Renal pelvis (tissue), 12 donors: ENCODE measurements at places on chromosomes 6 and 20. TPM values are rescaled to one million over a fixed set of nuclear protein-coding genes. Genes with fewer than 3 reads are reported as not detected.

- DNase-seq: no peak
Observed at GRCh38 chr6:1749041-1749440, 139.3 kb downstream of the FOXC1 start.

DNA sequence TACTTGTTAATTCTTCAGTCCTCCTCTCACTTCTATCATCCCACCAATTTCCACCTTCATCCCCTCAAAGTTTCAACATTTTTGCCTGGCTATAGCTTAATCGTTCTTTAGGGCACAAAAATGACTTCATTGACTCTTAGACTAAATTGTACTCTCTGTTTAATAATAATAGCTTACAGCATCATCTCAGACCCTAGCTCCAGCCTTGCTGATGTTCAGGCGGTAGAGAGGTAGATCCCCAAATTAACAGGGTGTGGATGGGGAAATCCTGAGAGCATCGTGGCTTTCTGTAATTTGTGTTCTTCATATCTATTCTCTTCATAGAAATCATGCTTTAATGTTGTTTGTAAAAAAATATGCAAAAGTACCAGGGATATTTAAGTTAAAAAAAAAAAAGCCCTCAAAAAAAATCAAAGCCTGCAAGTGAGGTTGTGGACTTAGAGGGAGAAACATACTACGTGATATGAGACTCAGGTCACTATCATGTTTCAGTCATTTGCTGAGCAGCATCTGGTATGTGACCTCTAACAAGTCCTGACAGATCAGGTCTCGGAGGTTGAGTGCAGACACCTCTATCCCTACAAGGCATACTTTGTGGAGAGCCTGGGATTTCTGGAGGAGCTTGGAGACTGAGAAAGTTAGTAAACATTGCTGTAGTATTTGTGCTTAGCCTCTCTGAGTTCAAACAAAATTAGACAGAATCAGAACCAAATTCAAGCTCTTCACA, 1063.3 kb upstream of the CITED2 start:
- DNase-seq: no peak

Gene BHLHE23
- polyA plus RNA-seq: 0.07 TPM

DNA sequence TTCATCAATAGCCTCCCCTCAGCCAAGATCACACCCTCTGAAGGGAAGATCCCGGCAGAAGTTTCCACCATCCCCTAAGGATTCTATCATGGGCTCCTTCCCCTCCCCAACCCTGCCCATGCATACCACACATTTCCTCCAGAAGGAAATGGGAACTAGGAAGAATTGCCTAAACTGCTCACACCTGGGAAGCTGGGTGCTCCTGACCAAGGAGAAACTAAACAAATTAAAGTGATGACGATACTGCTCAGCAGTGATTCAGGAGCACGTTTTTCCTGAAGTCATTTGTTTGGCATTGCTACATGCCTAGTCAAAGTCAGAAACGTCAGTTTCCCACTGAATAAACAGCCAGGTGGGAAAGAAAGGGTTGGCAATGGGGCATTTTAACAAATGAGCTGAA, 136.1 kb upstream of the CDYL start:
- DNase-seq: no peak

DNA sequence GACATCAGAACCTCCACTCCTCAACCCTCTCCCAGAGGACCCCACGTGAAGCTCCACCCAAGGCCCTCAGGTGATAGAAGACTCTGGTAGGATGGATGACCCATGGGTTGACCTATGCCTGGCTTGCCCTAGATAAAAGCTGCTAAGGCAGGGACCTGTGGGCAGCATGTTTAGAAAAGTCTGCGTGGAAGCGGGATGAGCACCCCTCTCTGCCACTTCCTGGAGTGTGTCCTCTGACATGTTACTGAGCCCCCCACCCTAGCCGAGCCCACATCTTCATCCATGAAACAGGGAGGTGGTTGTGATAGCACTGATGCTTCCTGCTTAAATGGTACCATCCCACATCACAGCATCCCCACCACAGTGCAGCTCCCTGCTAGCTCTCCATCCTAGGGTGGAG, 21.8 kb downstream of the MOCS1 start:
- DNase-seq: no peak

- DNase-seq: peak; percentile 15
Observed at GRCh38 chr6:6191476-6191875, 129.0 kb downstream of the F13A1 start.

Gene CDSN
- polyA plus RNA-seq: 0.06 TPM

GRCh38 chr20:19122395-19122794, 90.0 kb upstream of the SLC24A3 start:
- DNase-seq: no peak

GRCh38 chr6:163086624-163086920, 327.9 kb upstream of the QKI start:
- DNase-seq: no peak

- no peak for DNase-seq
Observed at GRCh38 chr6:19303383-19303782, 533.8 kb upstream of the ID4 start.

GRCh38 chr6:37980222-37980595, 160.7 kb downstream of the ZFAND3 start:
- DNase-seq: no peak

Gene CRIP3
- 8.3 TPM for polyA plus RNA-seq

- no peak for DNase-seq
Observed at GRCh38 chr6:56794421-56794820, 151.7 kb upstream of the DST start.

Gene MUC22
- polyA plus RNA-seq: not detected

GRCh38 chr6:132392270-132392646, 9.0 kb downstream of the MOXD1 start:
- DNase-seq: no peak

Gene HS3ST5
- polyA plus RNA-seq: 0.63 TPM

- no peak for DNase-seq
Observed at GRCh38 chr6:137698636-137699030, 168.4 kb upstream of the TNFAIP3 start.

Gene TMEM217
- 1.4 TPM for polyA plus RNA-seq

Gene SMLR1
- 1.5 TPM for polyA plus RNA-seq

Gene PSMB9
- 5.8 TPM for polyA plus RNA-seq

GRCh38 chr6:151095538-151096254, 144.1 kb upstream of the AKAP12 start:
- DNase-seq: no peak

Gene COL12A1
- 68.6 TPM for polyA plus RNA-seq

DNA sequence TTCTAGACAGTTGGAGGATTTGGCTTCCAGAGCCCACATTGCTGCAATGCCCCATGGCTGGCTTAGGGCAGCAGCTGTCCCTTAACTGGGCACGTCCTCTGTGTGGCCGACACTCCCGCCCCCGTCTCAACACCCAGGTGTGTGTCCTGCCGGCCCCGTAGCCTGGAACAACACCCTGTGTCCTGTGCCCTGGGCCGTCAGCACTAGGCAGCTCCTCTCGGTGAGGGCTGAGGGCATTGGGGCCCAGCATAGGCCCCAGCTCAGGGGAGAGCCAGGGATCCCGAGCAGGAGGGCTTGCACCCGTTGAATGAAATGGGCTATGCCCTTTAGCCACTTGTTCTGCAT, 121.0 kb downstream of the CDH4 start:
- DNase-seq: no peak

DNA sequence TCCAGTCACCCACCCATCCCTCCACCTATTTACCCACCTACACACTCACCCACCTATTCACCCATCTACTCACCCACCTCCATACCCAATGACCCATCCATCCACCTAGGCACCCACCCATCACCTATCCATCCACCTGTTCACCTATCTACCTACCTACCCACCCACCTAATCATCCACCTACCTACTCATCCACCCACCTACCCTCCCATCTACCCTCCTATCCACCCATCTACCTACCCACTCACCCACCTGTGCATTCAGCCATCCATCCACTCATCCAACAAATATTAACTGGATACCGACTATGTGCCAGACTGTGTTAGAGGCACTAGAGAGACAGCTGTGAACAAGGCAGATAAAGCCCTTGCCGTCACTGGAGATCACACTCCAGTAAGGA, 40.3 kb downstream of the RSPO4 start:
- no peak for DNase-seq

GRCh38 chr20:41178495-41178894, 41.2 kb downstream of the PLCG1 start:
- no peak for DNase-seq

DNA sequence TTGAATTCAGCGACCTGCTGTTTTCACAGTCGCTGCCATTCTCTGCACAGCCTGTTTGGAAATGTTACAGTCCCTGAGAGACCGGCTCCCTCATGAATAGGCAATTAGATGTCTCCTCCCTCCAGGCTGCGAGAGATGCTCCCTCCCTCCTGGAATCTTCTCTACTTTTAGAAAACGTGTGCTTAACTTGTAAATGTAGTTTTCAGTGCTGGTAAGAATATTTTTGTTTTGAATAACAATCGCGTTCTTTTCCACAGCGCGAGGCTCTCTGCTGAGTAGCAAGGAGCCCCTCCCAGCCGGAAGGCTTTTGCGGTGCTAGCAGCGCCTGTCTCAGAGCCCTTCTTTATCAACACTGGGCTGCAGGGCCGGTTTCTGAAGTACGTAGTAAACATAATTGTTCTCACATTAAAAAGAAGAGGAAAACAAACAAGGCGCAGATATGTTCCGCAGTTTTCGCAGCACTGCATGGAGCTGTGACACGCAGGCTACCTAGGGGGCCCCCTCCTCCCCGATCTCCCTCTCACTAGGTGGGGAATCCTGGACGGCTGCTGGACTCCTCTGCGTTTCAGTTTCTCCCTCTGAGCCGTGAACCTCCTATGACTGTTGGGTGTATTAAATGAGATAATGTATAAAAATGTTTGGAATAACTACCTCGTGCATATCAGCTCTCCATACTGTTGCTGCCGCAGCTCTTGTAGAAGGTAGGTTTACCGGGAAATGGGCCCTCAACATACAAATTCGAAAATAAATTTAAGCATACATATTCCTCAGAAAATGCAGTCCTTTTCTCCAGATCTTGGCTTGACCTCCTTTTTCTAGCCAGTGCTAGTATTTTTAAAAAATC, 79.0 kb upstream of the SPACA1 start:
- DNase-seq: no peak

Gene TMEM151B
- polyA plus RNA-seq: 0.94 TPM

Gene APCDD1L
- 15.4 TPM for polyA plus RNA-seq

Gene MICAL1
- 25.8 TPM for polyA plus RNA-seq

Gene TRMT11
- 26.3 TPM for polyA plus RNA-seq

DNA sequence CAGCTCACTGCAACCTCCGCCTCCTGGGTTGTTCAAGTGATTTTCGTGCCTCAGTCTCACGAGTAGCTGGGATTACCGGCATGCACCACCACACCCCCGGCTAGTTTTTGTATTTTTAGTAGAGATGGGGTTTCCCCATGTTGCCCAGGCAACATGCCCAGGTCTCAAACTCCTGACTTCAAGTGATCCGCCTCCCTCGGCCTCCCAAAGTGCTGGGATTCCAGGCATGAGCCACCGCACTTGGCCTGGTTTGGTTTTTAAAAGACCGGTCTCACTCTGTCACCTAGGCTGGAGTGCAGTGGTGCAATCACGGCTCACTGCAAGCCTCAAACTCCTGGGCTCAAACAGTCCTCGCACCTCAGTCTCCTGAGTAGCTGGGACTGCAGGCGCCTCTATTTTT, 40.1 kb downstream of the VSTM2L start:
- no peak for DNase-seq

Gene GJA10
- polyA plus RNA-seq: not detected

GRCh38 chr6:135270676-135271536, 89.8 kb downstream of the MYB start:
- peak; percentile 27 for DNase-seq

DNA sequence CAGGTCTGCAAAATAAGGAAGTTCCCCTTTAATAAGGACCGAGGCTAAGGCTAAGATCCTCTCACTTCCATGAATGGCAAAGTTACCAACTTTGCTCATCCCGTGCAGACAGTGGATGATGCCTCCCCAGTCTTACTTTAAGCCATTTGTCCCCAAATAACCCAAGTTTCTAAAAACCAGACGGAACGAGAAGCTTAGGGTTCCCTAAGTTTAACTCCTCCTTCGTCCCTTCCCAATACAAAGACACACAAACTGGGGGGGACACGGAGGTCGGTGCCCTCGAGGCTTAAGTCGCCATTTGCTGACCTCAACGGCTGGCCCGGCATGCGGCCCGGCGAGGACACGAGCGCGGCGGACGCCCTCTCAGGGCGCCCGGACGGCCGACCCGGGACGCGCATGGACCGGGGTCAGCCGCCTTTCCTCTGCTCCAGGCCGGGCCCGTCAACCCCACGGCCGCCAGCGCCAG, 527 bp downstream of the FBXO30 start:
- peak; percentile 51 for DNase-seq

Gene SPTLC3
- 20.7 TPM for polyA plus RNA-seq

Gene CHRNA4
- 23.6 TPM for polyA plus RNA-seq

DNA sequence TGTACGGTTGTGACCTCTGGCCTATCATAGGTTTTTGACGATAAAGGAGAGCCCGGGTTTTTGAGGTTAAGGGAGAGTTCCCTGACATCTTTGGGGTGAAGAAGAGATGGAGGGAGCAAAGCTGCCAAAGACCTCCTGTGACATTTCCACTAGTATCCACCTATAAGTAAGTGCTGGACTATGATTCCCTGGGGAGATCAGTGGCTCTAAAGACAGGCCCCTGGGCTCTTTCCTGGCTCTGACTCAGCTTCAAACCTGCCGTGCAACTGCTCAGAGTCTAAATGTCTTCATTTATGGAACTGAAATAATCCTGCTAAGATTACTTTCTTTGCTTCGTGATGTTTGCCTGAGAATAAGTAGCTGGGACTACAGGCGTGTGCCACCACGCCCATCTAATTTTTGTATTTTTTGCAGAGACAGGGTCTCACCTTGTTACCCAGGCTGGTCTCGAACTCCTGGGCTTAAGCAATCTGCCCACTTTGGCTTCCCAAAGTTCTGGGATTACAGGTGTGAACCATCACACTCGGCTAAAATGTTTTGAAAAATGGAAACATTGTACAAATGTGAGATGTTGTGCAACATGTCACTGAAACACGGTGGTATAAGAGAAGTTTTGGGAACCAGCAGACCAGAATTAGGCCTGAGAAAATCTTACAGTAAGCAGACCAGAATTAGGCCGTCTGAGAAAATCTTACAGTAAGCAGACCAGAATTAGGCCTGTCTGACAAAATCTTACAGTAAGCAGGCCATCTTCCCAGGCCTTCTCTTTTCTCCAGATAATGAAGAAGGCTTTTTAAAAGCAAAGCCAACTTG, 1.1 kb upstream of the PAQR8 start:
- no peak for DNase-seq

DNA sequence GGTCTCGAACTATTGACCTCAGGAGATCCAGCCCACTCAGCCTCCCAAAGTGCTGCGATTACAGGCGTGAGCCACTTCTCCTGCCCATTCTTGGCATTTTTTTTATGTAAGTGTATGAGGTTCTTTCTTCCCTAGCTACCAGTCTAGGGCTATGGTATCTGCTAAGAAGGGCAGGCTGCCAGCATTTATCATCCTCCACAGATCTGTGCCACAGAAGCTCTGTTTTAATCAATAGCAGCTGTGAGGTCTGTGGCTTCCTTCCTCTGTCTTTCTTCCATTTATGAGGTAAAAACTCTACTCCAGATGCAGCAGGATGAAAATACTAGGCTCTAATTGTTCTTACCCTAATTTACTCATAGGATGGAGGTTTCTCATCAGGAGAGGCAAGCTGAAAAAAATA, 1382.4 kb upstream of the ADGRB3 start:
- DNase-seq: no peak

Gene GRM1
- polyA plus RNA-seq: 0.27 TPM

Gene BPI
- 1.2 TPM for polyA plus RNA-seq

Gene SEC23B
- 69.9 TPM for polyA plus RNA-seq

- no peak for DNase-seq
Observed at GRCh38 chr6:62764841-62765240, 446.4 kb upstream of the FKBP1C start.
